ENCODE measurements at places on chromosomes 6 and 20.

DNA sequence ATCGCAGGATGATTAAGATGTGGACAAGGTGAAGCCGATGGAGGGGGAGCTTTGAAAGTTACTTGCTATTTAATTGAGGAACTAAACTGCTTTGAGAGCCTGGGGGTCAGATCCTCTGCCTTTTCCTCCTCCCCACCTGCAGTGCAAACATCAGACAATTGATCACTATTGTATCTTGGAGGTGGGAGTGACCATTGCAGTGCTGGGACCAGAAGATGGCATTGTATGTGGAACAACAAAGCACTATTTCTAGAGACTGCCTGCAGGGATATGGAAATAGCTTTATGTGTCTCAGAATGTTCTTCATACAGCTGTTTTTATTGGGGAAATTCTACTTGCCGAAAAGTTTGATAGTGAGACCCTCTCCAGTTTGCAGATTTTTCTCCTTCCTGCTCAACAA lies 4.2 kb downstream of the MOG start:
- DNase-seq = no peak

- no peak for DNase-seq
These were observed 51.2 kb downstream of the HNF4A start for GRCh38 chr20:44406572-44407137.

DNA sequence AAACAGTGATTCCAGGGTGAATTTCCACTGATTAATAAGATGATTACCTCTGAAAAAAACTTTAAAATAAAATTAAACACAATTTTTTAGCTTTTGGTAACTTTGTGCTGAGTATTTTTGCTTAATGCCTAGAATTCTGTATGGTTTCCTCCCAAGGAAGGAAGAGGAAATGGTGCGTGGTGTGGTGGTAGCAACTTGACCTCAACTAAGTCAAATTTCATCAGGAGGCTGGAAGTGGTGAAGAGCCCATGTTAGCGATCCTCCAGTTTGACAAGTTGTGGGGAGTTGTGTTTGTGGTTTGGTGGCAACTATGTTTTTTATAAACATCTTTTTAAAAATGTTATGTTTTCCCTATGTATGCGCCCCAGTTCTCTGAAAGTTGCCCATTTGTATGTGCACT lies 5.0 kb upstream of the RTF2 start:
- DNase-seq = no peak

- no peak for DNase-seq
These were observed 82.7 kb downstream of the DLL1 start for GRCh38 chr6:170208182-170208601.
